ENCODE measurements at places on chromosomes 1 and 21. TPM values are rescaled to one million over a fixed set of nuclear protein-coding genes. Genes with fewer than 3 reads are reported as not detected.

GRCh38 chr1:54391450-54392209 is 14.6 kb downstream of the SSBP3 start:
- DNase-seq: no peak

DNA sequence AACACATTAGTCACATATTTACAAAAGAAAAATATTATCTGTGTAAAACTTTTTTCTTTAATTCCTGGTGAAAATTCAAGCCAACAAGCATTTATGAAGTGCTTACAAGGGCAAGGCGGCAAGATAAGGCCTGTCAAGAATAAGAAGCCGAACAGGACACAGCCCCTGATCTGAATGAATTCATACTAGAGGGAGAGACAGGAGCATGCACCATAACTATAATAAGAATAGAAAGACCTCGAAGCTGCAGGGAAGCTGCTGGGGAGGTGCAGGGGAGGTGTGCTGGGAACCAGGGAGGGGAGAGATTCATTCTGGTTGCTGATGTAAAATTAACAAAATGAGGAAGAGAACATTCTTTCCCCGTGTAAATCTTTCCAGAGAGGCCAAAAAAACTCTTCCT is 60.5 kb upstream of the TARDBP start:
- DNase-seq: no peak

GRCh38 chr21:32456497-32456918 is 44.0 kb downstream of the EVA1C start:
- DNase-seq: no peak

- DNase-seq: no peak
These were observed 133.5 kb downstream of the HMGB4 start for GRCh38 chr1:33997127-33998036.

DNA sequence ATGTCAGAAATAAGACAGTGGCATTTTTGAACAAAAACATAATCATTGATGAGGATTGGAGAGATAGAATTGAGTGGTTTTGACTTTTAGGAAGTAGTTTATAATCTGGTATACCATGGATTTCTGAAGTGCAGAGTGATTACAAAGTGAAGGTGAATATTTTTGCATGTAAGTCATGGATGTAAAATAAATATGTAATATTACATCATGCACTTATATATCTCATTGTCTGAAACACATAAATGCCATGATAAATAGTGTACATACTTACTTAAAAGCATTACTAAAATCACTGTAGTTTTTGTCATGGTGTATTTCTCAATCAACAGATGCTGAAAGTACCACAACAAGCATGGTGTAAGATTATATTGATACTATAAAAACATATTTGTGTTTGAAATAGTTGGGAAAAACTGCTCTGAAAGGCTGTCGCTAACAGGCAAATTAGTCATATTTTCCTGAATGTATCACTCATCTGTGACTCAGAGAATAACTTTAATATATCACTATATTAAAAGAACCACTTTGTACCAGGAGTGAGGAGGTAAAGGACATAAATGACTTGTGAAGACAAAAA is 24.8 kb upstream of the RGS18 start:
- no peak for DNase-seq

DNA sequence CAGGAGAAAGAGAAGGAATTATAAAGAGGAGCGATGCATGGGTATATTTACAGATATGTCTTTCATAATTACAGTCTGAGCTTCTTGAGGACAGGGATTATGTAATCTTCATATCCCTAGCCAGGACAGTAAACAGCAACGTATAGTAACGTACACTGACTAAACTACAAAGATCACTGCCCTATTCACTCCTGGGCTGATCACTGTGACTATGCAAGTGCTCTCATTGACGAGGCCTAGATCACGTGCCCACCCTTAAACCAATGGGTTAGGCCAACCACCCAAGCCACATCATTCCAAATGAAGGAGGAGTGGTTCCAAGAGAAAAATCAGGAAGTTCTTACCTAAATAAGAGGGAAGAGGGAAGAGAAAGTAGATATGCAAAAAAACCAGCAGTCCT is 18.5 kb downstream of the PIK3R3 start:
- DNase-seq: no peak

- no peak for DNase-seq
These were observed 541.4 kb upstream of the B3GALT2 start for GRCh38 chr1:193727850-193728249.

DNA sequence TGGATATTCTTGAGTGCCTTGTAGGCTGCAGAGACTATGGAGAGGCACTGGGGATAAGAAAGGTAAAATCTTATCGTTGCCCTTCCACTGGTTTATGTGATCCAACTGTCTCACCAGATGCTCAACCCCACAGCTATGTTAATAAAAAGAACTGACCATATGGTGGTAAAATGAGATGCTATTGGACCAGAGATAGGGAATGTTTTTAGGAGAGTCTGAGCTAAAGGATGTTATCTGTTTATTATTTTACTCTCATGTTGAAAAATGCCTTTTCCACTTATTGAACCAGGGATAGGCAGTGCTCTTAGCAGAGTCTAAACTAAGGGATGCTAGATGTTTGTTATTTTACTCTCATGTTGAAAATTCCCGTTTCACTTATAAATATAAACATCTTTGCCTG is 172.8 kb upstream of the GREM2 start:
- DNase-seq: no peak

The ISG20L2 gene
- 29.3 TPM for polyA plus RNA-seq

- DNase-seq: no peak
These were observed 4.0 kb downstream of the SHISAL2A start for GRCh38 chr1:52636721-52637695.

DNA sequence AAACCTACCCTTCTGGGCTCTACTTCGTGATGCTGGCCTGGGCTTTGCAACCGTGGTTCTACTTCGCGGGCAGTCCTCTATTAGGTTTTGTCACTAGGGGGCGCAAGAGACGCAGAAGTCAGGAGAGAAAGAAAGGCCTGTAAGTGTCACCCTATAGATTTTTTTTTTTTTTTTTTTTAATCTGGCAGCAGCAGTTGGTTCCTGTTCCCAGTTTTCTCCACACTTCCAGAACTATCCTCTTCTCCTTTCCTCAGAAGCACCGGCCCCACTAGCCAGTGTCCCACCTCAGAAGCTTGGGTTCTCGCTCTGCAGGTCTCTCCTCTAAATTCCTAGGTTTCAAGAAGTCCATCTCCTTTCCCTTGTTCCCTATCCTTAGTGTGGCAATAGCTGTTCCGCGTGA is 9.1 kb upstream of the LCE2D start:
- DNase-seq: peak; percentile 7

DNA sequence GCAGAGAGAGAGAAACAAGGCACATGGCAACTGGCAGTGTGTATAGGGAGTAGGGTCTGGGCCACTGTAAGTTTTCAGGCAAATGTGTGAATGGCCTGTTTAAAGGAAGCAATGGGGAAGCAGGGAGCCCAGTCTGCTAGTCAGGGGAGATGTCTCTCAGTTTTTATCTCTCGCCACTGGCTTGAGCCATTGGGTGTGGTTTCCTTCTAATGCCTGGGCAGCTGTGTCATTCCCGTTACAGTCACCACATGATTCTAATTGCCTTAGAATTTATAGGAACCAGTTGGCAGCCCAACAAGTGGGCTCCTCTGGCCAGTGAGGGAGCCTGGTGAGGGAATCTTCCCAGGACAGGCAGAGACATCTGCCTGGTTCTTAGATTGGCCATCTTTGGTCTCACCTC is 182.4 kb downstream of the DISC1 start:
- no peak for DNase-seq

GRCh38 chr1:185556561-185556960 is 177.6 kb upstream of the HMCN1 start:
- no peak for DNase-seq

GRCh38 chr1:91872559-91873081 is 13.3 kb downstream of the TGFBR3 start:
- DNase-seq: no peak

The C8A gene
- polyA plus RNA-seq: not detected

GRCh38 chr1:13700521-13701270 is 708 bp downstream of the PRDM2 start:
- DNase-seq: peak; percentile 49

The KRTAP10-3 gene
- not detected for polyA plus RNA-seq

GRCh38 chr1:227369102-227369760 is 50.9 kb upstream of the CDC42BPA start:
- DNase-seq: no peak

GRCh38 chr21:46448108-46448507 is 10.6 kb upstream of the DIP2A start:
- DNase-seq: no peak

GRCh38 chr1:237737938-237738610 is 152.6 kb downstream of the ZP4 start:
- no peak for DNase-seq

The KRTAP11-1 gene
- not detected for polyA plus RNA-seq

The DENND2D gene
- polyA plus RNA-seq: 7.2 TPM

DNA sequence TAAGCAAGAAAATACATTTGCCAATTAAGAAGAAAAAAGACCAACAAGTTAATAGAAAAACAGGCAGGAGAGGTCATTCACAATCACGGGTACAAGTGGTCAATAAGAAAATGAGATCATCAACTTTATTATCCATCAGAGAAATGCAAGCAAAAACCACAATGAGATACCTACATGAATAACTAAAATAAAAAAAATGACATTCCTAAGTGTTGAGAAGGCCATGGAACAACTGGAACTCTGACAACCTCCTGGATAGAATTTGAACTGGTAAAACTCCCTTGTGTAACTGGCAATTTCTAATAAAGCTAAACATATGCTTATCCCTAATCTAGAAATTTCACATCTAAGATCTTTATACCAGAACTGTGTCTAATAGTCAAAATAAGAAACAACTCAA is 135.4 kb upstream of the BACE2 start:
- DNase-seq: no peak

GRCh38 chr1:165494949-165495857 is 48.6 kb upstream of the LRRC52 start:
- no peak for DNase-seq

DNA sequence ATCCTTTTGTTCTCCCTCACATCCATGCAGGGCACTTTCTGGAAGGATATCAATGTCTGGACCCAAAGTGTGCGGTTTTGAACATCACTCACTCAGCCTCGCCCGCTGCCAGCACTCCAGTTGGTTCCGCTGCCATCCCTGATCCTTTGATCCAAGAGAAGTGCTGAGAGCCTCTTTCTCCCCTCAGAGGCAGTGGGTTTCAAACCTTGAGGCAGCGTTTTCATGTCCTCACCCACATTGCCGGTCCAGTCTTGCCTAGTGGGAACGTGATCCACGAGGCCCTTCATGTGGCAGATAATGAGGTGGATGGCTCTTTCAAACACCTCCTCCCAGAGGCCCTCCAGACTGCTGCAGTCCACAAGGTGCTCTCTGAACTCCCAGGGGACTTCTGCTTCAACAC is 122.2 kb downstream of the ACTL8 start:
- DNase-seq: no peak

The KCND3 gene
- 1.8 TPM for polyA plus RNA-seq

The FALEC gene
- 0.65 TPM for polyA plus RNA-seq

The CFHR5 gene
- not detected for polyA plus RNA-seq

DNA sequence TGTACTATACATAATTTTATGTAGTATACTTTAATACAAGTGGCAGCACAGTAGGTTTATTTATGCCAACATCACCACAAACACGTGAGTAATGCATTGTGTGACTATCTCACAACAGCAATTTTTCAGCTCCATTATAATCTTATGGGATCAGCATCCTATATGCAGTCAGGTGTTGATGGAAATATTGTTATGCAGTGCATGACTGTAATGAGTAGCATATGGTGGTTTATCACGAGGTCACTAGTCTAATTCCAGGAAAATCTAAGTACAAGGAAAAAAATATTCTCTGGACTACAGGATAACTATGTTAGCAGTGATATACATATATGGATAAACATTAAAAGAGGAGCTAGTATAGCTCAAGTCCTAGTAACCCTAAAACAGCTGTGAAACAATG is 69.0 kb downstream of the ATP1B1 start:
- DNase-seq: peak; percentile 18

- peak; percentile 78 for DNase-seq
These were observed 2.5 kb upstream of the SAMD11 start for GRCh38 chr1:921011-921837.

GRCh38 chr21:37558676-37559211 is 192.2 kb downstream of the DYRK1A start:
- DNase-seq: no peak

GRCh38 chr1:156108664-156109241 is 5.8 kb upstream of the LMNA start:
- no peak for DNase-seq

The NUDT17 gene
- 15.2 TPM for polyA plus RNA-seq

DNA sequence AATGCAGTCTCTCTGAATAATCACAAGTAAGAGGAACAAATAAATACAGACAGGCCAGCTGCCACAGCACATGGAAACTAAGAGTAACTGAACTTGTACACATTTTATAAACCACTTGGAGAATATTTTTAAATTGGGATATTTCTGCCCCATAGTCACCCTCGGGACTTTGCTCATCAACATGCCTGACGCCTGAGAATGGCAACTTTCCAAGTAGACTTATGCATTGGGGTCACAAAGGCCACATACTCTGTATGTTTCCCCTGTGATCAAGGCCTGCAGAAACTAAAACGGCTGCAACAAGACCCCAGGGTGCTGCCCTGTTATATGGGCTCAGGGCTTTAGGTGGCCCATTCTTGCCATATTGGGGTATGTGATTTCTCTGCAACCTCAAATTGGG is 38.3 kb upstream of the GJA5 start:
- DNase-seq: no peak

GRCh38 chr1:29556657-29557056 is 320.3 kb downstream of the PTPRU start:
- DNase-seq: no peak

- DNase-seq: no peak
These were observed 4.5 kb downstream of the MRPS6 start for GRCh38 chr21:34077888-34078287.

The TRABD2B gene
- polyA plus RNA-seq: 5.1 TPM

- DNase-seq: no peak
These were observed 1395.1 kb downstream of the NCAM2 start for GRCh38 chr21:22393324-22393723.

GRCh38 chr1:45093334-45093733 is 81.3 kb downstream of the UROD start:
- no peak for DNase-seq

DNA sequence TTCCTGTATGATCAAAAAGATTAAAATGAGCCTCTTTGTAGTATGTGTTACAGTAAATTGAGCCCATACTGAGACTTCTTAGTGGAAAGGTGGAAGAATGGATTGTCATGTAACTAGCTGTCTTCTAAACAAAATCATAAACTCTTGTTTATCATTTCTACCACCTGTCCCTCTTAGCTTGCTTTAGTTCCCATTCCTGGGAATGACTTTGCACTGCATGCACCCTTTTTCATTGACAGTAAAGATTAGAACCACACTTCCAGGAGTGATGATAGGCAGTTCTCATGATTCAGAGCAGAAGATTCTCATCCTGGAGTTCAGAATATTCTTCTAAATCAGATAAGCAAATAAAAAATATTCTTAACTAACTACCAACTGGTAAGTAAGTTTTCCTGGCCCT is 28.0 kb downstream of the DENND2D start:
- no peak for DNase-seq

- DNase-seq: no peak
These were observed 90.6 kb upstream of the RALGPS2 start for GRCh38 chr1:178634445-178634844.

The ZNF691 gene
- 10.5 TPM for polyA plus RNA-seq

- no peak for DNase-seq
These were observed 19.7 kb downstream of the USP48 start for GRCh38 chr1:21763236-21763635.

- DNase-seq: peak; percentile 45
These were observed 34.8 kb upstream of the CACYBP start for GRCh38 chr1:174964972-174965361.

The PTGFR gene
- polyA plus RNA-seq: 44.4 TPM

The KRTAP19-3 gene
- not detected for polyA plus RNA-seq

Measured in muscle of arm (tissue), 14 donors.